ENCODE measurements at places on chromosomes 13 and 19. TPM values are rescaled to one million over a fixed set of nuclear protein-coding genes. Genes with fewer than 3 reads are reported as not detected.

Gene USHBP1
- total RNA-seq, result 1.1 TPM

Gene MIDN
- total RNA-seq, result 172 TPM

Gene SIAH3
- total RNA-seq, result not detected

Gene SIGLEC14
- 1.1 TPM for total RNA-seq

Gene C19orf33
- total RNA-seq, result 159 TPM

Gene SKA3
- total RNA-seq, result 18.1 TPM

Gene FCER2
- 1.3 TPM for total RNA-seq

Gene S1PR2
- 2.4 TPM for total RNA-seq

Gene FGF9
- total RNA-seq, result 0.67 TPM

Gene ZNF708
- 6.0 TPM for total RNA-seq

Gene MCF2L
- total RNA-seq, result 45.0 TPM

Gene DNMT1
- 36.3 TPM for total RNA-seq

Gene TTYH1
- 0.47 TPM for total RNA-seq

Gene PRSS57
- not detected for total RNA-seq

Gene RFC3
- 5.9 TPM for total RNA-seq

Gene ADGRE3
- total RNA-seq, result 1.2 TPM

Gene SPC24
- 47.6 TPM for total RNA-seq

Gene ZNF799
- 7.6 TPM for total RNA-seq

Gene CYP2A6
- total RNA-seq, result 1.4 TPM

Gene PROZ
- not detected for total RNA-seq

Gene SLC15A1
- 2.4 TPM for total RNA-seq

Gene TMIGD2
- not detected for total RNA-seq

Gene FXYD1
- total RNA-seq, result 15.1 TPM

Gene F7
- total RNA-seq, result 0.11 TPM

Gene LILRB3
- 4.1 TPM for total RNA-seq

Gene KMT2B
- total RNA-seq, result 46.9 TPM

Gene ZNF473
- total RNA-seq, result 7.6 TPM

Gene IER2
- total RNA-seq, result 116 TPM

Gene POSTN
- 40.3 TPM for total RNA-seq

Gene FOSB
- 1.5 TPM for total RNA-seq

Gene CLIP3
- 11.7 TPM for total RNA-seq

Gene COL5A3
- 5.5 TPM for total RNA-seq

Gene CEACAM7
- 329 TPM for total RNA-seq

Gene IZUMO2
- not detected for total RNA-seq

Gene CAMSAP3
- total RNA-seq, result 55.4 TPM

Gene DIAPH3
- 5.1 TPM for total RNA-seq

Gene FPR3
- 1.3 TPM for total RNA-seq

Gene TMEM143
- 8.9 TPM for total RNA-seq

Gene ZNF835
- total RNA-seq, result 1.3 TPM

Gene SERPINE3
- total RNA-seq, result not detected

Gene KRTDAP
- total RNA-seq, result not detected

Gene WASF3
- total RNA-seq, result 3.2 TPM

Gene CGB1
- total RNA-seq, result not detected

Gene GAPDHS
- total RNA-seq, result not detected
